ENCODE measurements at places on chromosomes 1 and 21.

- no peak for DNase-seq
These were observed 115.5 kb downstream of the MIS18A start for GRCh38 chr21:32163386-32163785.

DNA sequence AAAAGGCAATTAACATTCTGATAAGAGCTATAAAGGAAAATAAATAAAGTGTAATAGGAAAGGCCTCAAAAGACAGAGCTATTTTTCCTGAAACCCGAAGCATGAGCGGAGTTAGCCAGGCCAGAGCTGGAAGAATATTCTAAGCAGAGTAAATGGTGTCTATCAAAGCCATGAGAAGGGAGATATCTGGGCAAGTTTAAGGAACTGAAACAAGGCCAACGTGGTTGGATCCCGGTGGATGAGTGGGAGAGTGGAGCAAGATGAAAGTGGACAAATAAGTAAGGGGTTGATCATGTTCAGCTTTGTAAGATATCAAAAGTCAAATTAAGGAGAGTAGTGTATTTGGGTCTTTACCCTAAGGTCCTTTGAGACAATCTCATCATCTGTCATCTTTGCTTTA is 234.0 kb downstream of the TM2D1 start:
- DNase-seq: no peak

GRCh38 chr21:14243874-14244273 is 27.9 kb downstream of the RBM11 start:
- DNase-seq: no peak

DNA sequence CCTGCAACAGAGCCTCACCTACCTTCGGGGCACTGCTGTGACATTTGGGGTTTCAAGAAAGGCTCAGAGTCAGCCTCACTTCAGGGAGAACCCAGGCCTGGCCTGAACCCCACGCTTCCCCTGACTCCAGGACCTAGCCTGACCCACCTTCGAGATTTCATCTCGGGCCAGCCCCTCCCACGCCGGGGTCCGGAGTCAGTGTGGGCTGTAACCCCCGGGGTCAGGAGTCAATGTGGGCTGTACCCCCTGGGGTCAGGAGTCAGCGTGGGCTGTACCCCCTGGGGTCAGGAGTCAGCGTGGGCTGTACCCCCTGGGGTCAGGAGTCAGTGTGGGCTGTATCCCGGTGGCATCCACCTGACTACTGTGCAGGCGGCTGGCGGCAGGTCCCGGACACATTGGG is 183.0 kb upstream of the RAB4A start:
- DNase-seq: no peak

- DNase-seq: no peak
These were observed 106.0 kb upstream of the TIAM1 start for GRCh38 chr21:31449921-31450535.

- no peak for DNase-seq
These were observed 40.4 kb upstream of the GJA5 start for GRCh38 chr1:147800804-147801203.

DNA sequence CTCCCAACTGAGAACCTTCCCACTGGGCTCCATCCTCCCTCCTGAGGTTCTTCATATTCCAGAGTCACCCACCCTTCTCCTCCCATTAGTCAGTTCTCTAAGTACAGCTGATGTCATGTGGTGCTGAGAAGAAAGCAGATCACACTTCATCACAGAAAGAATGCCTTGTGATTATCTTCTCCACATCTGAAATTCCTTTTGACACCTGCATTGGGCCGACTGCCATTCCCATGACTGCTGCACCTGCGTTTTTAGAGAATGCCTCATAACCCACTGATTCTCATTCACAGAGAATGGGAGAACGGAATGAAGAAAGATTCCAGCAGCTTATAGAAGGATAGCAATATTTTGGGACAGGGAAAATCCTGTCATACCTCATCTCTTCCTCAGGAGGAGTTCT is 14.3 kb downstream of the LEPR start:
- no peak for DNase-seq

- no peak for DNase-seq
These were observed 377.9 kb downstream of the LTN1 start for GRCh38 chr21:28614791-28615190.

DNA sequence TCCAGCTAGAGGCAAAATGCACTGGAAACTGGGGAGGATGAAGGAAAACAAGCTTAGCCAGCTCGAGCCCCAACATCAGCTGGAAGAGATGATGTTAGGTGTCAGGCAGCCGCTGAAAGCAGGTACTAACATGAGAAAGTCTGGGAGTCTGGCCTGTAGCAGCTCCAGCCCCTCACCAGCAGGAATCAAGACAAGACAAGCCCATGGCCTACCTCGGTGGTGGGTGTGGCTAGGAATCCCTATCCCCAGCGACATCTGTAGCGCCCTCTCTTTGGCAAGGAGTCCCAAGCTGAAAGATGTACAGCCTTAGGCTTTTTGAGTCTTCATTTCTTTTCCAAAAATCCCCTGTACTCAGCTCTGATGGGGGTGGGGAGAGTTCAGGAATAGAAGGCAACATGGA is 2.6 kb downstream of the DLGAP3 start:
- no peak for DNase-seq

GRCh38 chr21:35682904-35683549 is 377.3 kb downstream of the SETD4 start:
- DNase-seq: no peak

DNA sequence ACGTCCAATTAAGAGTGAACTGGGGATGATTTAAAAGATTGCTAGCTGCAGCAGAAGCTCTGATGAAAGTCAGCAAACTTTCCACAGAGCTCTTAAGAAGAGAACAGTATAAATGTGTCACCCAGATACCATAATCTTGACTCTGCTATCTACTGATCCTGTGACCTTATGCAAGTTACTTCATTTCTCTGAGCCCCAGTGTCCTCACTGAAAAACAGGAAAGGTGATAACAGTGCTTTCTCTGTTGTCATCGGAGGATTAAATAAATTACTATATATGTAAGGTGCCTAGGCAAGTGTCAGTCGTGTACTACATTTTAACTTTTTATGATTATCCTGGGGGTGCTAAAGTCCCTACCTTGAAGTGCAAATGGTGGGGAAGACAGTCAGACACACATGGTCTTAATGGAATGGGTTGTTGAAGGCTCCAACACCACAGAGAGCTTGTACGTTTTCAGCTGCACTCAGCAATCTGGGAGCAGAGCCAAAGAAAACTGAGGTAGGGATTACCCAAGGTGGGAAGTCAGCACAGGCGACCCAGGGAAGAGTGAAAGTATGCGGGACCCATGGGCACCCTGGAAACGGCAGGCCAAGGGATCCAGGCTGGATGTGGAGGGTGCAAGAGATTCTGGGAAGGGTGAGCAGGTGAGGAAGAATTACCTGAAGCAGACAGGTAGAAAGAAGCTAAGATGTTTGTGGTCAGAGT is 82.8 kb downstream of the DTL start:
- DNase-seq: no peak

DNA sequence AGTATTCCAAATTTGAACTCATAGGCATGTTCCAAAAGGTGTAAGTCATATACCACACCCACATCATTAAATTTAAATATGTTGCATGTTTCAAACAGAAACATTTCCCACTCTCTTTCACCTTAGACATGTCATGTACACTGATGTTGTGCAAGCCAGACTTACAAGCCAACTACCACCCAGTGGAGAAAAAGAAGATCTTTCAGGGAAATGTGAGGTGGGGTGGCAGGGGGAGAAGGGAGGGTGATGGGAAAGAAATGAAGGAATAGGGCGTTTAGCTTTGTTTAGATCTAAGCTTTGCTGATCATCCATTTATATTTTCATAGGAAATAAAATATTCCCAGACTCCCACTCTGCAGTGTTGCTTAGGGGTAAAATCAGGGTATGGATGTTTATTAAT is 1.6 kb downstream of the NEGR1 start:
- DNase-seq: no peak

GRCh38 chr1:234980645-234981396 is 147.8 kb downstream of the TOMM20 start:
- DNase-seq: no peak

DNA sequence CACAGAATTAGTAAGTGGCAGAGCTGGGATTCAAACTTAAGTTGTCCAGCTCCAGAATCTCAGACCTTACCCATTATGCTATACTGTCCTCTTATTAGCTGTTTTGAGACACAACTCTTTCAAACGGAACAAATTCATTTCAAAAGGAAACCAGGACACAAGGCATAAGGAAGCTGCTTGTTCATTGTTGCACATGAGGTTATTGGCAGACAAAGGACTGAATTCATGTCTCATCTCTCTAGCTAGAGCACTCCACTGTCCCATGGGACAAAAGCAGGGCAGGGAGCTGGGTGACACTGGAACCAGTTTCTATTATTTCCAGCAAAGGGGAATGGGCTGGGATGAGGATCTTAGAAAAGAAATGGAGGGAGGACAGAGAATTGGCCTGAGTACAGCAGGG is 26.4 kb downstream of the CHI3L2 start:
- no peak for DNase-seq

- no peak for DNase-seq
These were observed 422.7 kb downstream of the SIPA1L2 start for GRCh38 chr1:232207073-232207866.

DNA sequence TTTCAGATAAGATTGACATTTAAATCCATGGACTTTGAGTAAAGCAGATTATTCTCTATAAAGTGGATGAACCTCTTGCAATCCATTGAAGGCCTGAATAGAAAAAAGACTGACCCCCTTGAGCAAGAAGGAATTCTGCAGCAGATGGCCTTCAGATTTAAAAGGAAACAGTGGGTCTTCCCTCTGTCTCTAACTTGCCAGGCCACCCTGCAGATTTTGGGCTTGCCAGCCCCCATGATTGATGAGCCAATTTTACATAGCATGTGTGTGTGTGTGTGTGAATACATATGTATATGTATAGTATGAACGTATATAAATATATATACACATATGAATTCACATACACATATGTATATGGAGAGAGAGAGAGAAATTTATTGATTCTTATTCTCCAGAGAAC is 113.4 kb downstream of the GRIK1 start:
- no peak for DNase-seq

DNA sequence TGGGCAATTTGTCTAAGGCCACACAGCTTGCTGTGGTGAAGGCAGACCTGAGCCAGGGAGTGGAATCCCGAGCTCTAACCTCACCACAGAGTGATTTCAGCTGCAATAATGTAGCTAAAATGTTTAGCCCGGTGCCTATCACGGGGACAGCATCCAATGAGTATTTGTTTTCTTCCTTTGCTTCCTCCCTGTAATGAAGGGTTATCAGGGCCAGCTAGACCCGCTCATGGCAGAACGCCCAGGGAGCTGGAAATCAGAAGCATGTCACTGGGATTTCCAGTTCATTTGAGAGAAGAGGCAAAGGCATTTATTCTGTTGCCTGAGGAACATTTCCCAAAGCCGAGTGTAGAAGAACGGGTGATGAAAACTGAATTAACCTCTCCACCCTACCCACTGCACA is 183.1 kb downstream of the ZSCAN20 start:
- DNase-seq: no peak

GRCh38 chr1:179103999-179104398 is 22.1 kb downstream of the TOR3A start:
- DNase-seq: no peak

DNA sequence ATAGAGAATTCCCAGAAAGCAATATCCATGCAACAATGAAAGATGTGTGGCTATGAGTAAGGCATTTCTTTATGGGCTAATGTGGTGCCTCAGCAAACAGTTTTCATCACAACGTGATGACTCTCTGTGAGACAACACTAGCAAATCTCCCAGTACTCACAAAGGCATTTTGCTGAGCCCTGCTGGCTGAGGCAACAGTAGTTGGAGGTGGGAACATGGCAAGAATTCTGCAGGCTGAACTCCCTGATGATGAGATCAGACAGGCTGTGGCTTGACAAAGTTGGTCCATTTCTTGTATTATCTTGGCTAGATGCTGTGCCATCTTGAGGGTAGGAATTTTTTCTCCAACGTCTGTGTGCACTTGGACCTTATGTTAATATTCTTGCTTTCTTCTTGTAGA is 24.6 kb downstream of the PROX1 start:
- no peak for DNase-seq
